NCI-H1436 treated with DMSO at 0.1 percent for 48 hours (cell line): ENCODE measurements at places on chromosomes 3 and 15.

DNA sequence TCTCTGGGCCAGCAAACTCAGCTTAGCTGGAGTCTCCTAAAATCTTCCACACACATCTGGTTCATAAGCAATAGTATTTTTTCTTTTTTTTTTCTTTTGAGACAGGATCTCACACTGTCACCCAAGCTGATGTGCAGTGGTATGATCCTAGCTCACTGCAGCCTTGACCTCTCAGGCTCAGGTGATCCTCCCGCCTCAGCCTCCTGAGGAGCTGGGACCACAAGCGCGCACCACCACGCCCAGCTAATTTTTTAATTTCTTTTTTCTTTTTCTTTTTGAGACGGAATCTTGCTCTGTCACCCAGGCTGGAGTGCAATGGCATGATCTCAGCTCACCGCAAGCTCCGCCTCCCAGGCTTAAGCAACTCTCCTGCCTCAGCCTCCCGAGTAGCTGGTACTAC is 34.3 kb downstream of the RNU5B-1 start:
- DNase-seq: no peak

GRCh38 chr3:85254738-85255137 is 295.9 kb downstream of the CADM2 start:
- no peak for DNase-seq

- DNase-seq: no peak
Observed at GRCh38 chr3:184272269-184272668, 3.6 kb upstream of the ECE2 start.

- no peak for DNase-seq
Observed at GRCh38 chr3:184177331-184177731, 2.7 kb downstream of the AP2M1 start.

DNA sequence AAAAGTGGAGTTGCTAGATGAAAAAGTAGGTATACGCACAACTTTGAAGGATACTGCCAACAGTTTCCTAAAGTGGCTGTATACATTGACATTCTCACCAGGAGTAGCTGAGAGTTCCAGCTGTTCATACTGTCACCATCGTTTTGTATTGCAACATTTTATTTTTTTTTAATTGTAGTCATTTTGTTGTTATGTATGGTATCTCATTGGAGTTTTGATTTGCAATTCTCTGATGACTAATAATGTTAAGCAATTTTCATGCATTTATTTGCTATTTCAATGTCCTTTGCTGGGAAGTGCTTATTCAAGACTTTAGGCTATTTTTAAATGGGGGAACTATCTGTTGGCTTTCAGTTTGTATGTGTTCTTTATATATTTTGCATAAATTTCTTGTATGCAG is 185.1 kb upstream of the TGFBR2 start:
- DNase-seq: no peak

GRCh38 chr3:114874522-114874971 is 272.5 kb downstream of the ZBTB20 start:
- DNase-seq: no peak

DNA sequence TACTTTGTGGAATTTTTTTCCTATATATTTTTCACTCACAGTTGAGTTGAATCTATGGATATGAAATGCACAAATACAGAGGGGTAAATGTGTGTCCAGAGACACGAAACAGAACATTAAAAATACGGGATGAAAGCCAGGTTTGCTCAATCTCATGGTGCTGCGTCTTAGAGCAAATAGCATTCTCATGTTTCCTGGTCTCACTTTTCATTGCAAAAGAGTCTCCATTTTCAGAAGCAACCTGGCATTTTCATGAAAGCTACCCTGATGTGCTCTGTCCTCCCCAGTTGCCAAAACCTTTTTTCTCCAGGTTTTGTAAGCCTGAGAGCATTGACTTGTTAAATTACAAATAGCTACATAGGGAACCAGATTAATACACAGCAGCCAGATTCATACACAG is 49.5 kb upstream of the MBNL1 start:
- no peak for DNase-seq

GRCh38 chr3:140292170-140292569 is 357.2 kb downstream of the CLSTN2 start:
- no peak for DNase-seq

GRCh38 chr15:34716111-34716510 is 38.7 kb downstream of the GJD2 start:
- DNase-seq: no peak

DNA sequence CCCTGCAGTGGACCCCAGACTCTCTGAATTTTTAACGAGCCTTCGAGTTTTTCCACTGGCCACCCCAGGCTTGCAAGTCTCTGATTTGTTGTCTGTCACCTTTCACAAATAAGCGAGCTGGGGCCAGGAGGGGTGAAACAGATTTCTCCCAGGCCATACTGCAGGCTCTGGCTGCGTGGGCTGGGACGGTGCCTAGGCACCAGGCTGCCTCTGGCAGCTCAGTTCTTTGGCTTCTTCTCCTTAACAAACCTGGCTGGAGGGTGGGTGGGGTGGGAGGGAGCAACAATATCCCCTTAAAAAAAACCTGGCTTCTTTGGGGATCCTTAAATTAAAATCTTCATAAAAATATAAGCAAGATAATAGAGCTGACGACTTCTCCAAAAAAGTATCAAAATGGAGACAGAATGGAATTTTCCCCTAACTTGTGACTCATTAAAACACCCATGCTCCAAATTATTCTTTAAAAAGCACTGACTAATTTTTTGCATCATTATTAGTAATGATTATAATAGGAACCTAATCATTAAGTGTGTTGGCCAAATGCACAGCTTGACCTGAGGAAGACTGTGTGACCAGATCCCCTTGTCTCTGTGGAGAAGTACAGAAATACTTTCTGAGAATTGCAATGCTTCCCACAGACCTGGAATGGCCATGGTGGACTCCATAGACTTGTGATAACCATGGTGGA is 84.1 kb downstream of the SNRK start:
- no peak for DNase-seq

GRCh38 chr3:46407970-46408369 is 911 bp downstream of the CCRL2 start:
- no peak for DNase-seq

- no peak for DNase-seq
Observed at GRCh38 chr3:192887047-192887446, 30.6 kb downstream of the MB21D2 start.

DNA sequence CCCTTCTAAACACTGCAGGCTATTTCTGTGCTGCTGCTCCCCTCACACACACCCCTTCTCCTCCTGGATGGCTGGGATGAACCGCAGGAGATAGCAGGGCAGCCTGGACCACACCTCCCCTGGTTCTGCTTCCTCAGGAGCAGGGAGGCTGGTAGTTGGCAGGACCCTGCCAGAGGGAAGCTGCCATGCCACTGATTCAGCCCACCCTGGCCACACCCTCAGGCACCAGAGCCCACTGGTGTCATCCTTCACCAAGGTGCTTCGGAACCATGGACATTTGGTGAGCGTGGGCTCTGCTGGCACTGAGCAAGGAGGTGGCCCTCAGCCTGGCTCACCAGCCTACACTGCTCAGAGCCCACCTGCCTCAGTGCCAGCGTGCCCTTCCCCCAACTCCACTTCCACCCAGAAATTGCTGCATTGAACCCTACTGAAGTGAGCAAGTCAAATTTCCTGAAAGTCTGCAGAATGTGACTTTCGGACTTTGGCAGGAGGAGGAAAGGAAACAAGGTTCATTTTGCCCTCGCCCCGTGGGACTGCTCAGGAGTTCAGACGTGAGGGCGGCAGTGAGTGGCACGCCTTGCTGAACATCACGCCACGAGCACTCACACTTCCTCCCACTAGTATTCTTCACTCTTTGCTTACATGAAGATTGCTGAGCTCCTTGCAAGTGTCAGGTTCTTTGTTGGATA is 26.3 kb downstream of the BMF start:
- DNase-seq: no peak

- DNase-seq: no peak
Observed at GRCh38 chr3:11808231-11808630, 38.5 kb downstream of the TAMM41 start.

DNA sequence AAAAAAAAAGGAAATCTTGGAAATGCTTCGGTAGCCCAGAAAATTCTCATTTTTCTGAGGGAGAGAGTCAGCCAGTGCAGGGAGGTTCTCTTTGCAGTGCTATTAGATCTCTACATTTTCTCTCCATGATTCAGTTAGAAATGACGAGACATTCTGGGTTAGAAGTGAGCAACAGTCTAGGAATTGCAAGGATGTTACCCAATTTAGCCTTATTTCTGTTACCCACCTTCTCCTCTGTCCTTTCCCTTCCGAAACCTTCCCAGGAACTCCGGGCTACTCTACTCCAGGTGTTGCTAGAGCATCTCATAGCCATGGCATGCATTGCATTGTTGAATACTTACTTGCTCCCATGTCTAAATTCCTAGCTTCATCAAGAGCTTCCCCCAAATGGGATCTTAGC is 106.8 kb downstream of the EDEM1 start:
- DNase-seq: no peak

DNA sequence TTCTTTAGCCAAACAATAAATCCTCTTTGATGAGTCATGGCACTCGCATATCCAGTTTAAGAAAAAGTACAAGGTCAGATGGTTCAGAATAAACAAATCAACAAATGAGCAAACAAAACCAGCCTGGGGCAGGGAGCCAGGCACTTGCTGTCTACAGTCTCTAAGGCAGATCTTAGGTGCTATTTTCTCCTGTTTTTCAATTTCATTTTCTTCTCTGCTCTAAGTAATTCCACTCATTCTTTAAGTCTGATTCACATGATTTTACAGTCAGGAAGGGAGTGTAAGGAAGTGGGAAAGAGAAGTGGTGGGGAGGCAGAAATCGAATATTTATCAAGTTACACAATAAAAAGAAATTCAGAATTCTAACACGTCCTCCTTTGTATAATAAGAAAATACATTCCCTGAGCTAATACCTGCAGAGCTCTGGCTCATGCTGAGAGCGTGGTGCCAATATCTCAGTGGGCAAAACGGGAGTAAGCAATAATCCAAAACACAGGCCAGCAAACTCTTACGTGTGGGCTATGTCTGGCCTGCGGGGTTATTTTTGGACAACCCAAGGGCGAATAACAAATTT is 298.6 kb downstream of the ADAMTS17 start:
- no peak for DNase-seq

DNA sequence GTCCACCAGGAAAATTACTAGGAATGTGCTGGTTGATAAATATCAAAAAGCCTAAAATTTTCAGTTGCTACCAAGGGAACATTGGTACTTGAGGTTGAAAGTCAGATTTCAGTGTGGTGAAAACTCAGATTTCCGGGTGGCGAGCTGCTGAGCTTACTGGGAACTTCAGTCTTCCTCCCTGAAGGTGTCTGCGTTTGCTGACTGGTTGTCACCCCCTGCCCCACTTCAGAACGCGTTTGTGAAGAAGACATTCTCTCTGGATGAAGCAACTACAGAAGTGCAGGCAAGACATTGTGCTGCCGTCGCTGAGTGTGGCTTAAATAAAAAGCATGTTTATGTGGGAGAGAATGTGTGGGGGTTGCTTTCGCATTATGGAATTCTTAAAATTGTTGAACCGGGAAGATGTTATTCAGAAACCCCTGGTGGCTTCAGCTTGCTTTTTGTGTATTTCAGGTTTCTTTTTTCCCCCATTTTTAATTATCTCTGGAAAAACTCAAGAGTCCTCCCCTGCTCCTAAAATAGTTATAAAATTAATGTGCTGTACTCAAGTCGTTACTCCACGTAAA is 7.1 kb downstream of the FAM81A start:
- DNase-seq: no peak

GRCh38 chr3:172040078-172040980 is 951 bp downstream of the FNDC3B start:
- no peak for DNase-seq

- DNase-seq: no peak
Observed at GRCh38 chr15:83436513-83437158, 10.5 kb upstream of the SH3GL3 start.

GRCh38 chr3:77319711-77320110 is 279.8 kb downstream of the ROBO2 start:
- DNase-seq: no peak

GRCh38 chr3:152729906-152730305 is 105.0 kb upstream of the P2RY1 start:
- no peak for DNase-seq

- DNase-seq: no peak
Observed at GRCh38 chr3:71111784-71112440, 471.6 kb downstream of the FOXP1 start.

DNA sequence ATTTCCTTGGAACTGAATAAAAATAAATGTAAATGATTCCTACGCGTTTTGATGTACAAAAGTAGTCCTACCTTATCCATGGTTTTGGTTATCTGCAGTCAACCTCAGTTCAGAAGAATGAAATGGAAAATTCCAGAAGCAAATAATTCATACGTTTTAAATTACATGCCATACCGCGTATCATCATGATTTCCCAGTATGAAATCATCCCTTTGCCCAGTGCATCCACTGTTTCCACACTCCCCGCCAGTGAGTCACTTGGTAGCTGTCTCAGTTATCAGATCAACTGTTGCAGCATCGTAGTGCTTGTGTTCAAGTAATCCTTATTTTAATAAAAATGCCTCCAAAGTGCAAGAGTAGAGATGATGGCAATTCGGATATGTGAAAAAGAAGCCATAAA is 9.1 kb upstream of the MFSD1 start:
- DNase-seq: no peak

- DNase-seq: no peak
Observed at GRCh38 chr15:73601451-73602445, 31.4 kb downstream of the NPTN start.

- DNase-seq: no peak
Observed at GRCh38 chr3:56851966-56852884, 50.5 kb upstream of the ARHGEF3 start.

- no peak for DNase-seq
Observed at GRCh38 chr15:93088981-93089726, at the start of gene RGMA. Gene RGMA (minus strand): TSS chr15:93089211. CDS start chr15:93088932, 279 bp downstream.

- no peak for DNase-seq
Observed at GRCh38 chr3:56025326-56025725, 442.9 kb downstream of the ERC2 start.

GRCh38 chr3:172708921-172709773 is 1.7 kb downstream of the NCEH1 start:
- no peak for DNase-seq

- no peak for DNase-seq
Observed at GRCh38 chr15:64013179-64014062, 32.9 kb downstream of the DAPK2 start.

GRCh38 chr3:66018057-66019033 is 20.4 kb downstream of the MAGI1 start:
- no peak for DNase-seq

DNA sequence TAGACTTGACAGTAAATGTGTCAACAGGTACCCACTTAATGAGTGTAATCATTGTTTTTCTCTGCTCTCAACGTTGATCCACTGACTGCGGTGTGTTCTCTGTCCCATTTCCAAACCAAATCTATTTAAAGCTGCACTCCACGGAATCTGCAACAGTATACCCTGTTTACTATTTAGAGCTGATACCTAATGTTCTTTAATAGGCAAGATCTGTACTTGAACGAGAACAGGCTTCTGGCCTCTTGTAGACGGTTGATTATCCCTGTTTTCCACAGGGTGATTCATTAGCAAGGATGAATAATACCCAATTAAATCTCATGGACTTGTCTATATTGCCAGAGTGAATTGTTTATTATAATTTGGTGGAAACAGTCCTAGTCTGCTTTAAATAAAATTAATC is 189.9 kb downstream of the LPP start:
- DNase-seq: no peak

- DNase-seq: no peak
Observed at GRCh38 chr3:5343459-5343858, 156.0 kb downstream of the EDEM1 start.

GRCh38 chr15:101433396-101433795 is 56.1 kb downstream of the PCSK6 start:
- DNase-seq: no peak
